ENCODE measurements at places on chromosomes 2 and 18.

- DNase-seq: peak; percentile 30
Observed at GRCh38 chr2:37201766-37202165, 5.5 kb downstream of the CEBPZOS start.

DNA sequence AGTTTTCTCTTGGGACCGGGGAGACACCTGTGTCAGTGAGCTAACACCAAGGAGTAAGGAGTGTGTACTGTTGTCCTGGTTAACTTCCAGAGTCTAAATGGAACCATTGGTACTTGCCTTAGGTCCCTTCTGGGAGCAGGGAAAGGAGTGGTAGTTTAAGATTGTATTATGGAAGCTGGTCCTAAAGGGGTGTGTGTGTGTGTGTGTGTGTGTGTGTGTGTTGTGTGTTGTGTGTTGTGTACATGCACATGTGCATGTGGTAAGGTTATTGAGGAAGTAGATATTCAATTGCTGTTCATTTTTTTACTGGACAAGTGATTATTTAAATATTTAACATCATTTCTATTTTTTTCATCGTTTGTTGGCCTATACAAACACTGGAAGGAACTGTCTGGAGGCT, 1.4 kb downstream of the APLF start:
- no peak for DNase-seq

GRCh38 chr18:23134780-23135549, at the start of gene CABLES1:
CABLES1 (plus strand) TSS chr18:23135485; CDS start chr18:23135763, 278 bp downstream.
- DNase-seq: peak; percentile 22

DNA sequence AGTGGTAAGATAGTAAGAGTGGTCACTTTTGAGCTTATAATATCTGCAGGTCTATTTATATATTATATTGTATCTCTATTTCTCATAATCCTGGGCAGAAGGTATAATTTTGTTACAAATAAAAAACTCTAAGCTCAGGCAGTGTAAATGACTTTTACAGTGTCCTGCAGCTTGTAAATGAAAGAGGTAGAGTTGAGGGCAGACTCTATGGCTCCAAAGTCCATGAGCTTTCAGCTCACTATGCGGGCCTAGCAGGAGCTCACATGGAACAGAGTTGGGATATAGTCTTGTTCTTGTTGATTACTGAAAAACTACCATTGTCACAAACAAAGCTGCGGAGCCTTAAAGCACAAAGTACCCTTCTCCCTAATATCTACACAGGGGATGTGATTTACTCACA, 361.4 kb downstream of the LNPK start:
- DNase-seq: no peak

DNA sequence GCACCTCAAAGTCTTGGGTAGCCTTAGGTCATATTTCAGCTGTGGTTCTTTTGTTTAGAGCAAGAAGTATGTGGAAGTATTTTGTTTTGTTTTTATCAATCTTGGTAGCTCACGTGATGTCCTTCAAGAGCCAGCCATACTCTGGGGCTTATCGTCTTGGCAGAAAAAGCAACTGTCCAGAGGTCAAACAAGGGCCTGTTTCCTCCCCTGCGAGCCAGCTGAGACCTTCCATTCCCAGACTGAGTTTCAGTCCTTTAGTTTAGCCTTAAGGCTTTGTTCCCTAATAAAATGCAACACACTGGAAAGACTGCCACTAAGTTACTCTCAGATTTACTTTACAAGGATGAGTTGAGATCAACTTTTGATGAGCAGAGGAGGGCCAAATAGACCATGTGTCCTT, 63.5 kb downstream of the TXNL1 start:
- DNase-seq: no peak

DNA sequence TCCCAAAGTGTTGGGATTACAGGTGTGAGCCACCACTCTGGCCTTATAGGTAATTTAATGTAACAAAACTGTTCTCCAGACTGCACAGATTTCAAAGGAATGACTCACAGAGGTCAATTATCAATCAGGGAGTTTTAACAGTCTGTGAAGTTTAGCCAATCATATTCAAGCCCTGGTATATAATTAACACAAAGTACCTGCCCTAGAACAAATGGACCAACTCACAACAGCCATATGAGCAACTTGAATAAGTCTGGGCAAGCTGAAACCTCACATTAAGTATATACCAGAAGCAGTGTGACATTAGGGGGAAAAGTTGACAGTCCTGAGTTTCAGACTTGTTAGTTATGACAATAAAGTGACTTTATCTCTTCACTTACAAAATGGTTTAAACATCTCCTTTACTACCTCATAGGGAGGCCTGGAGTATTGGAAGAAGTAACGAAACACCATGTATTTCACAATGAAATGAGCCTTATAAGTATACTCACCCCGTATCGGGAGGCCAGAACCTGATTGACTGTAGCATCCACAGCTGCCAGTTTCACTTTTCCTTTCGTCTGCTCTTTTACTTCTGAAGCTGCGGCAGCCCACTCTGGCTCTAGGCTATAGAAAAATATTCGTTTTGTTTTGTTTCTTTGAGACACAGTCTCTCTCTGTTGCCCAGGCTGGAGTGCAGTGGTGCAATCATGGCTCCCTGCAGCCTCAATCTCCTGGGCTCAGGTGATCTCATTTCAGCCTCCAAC, 22.2 kb downstream of the PDIA6 start:
- DNase-seq: peak; percentile 63

DNA sequence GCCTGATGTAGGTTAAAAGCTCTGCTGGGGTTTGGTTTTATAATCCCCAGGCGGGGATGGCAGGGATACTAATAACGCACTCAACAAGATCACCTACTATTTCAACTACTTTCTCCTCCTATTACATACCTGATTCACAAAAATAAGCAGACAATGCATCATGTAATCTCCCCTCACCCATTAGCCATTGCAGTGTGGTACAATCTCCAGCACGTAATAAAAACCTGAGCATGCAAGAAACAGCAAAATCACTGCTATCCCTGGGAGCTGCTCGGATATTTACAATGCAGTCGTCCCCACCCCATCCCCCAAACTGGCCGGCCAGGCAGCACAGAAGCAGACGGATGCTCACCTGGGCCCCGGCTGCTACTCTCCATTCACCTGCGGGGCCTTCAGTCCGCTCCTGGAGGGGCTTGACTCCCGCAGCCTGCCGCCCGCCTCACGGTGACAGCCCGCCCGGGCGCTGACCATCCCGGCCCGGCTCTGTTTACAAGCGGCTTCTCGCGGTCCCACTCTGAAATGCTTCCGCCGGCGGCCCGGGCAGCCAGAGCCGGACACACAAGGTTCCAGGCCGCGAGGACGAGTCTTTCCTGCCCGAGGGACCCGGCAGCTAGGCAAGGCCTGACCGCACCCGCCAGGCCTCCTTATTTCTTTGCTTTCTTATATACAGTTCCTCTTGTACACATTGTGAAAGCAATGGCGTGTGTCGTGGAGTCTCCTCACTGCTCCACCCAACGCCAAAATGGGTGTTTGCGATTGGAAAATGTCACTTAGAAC, at the start of gene PLEKHM3:
TSS of gene PLEKHM3 (minus strand) at position 491 of the 777 bp plus-strand sequence. CDS start 23,888 bp downstream, outside the sequence.
- DNase-seq: peak; percentile 75

DNA sequence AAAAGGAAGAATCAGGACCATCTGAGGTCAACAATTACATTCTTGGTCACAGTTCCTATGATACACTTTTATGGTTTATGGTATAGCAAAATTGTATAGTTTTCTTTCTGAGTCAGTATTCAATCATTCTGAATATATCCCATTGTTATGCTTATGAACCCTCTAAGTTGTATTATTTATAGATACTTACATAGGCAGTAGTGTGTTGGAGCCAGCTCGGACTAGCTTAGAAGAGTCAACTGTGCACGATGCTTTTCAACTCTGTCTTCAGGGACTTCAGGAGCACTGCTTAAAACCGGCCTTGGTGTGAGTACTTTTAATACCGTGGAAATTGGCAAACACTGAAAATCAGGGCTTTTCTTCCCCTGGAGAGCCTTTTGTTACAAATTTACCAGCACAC, 215.7 kb downstream of the IKZF2 start:
- no peak for DNase-seq

DNA sequence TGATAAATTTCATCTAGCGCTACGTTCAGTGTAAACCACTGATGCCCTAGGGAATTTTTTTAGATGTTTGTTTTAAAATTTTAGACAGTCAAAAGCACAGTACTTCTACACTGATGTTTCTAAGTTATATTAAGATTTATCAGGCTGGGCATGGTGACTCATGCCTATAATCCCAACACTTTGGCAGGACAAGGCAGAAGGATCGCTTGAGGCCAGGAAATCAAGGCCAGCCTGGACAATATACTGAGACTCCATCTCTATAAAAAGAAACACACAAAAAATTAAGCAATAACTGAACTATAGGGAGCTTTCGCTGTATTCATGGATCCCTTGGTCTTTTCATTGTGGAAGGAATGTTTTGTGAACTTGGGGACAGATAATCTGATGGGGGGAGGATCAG, 50.6 kb upstream of the MAPRE2 start:
- no peak for DNase-seq

DNA sequence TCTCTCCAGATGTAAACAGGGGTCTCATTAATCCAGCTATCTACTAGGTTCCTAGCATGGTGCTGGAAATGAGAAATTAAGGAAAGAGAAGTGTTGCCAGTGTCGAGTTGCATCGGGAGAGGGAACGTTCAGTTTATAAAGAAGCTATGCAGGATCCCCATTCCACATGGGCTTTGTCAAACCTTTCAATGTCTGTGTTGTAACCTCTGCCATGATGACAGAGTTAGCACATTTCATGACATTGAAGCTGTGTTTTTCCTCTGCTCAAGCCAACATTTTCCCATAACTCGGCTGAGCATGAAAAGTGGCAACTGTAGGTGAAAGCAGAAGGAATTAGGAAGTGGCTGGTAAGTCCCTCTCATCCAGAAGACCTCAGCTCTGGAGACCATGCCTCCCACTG, 133.4 kb downstream of the WDSUB1 start:
- DNase-seq: no peak

DNA sequence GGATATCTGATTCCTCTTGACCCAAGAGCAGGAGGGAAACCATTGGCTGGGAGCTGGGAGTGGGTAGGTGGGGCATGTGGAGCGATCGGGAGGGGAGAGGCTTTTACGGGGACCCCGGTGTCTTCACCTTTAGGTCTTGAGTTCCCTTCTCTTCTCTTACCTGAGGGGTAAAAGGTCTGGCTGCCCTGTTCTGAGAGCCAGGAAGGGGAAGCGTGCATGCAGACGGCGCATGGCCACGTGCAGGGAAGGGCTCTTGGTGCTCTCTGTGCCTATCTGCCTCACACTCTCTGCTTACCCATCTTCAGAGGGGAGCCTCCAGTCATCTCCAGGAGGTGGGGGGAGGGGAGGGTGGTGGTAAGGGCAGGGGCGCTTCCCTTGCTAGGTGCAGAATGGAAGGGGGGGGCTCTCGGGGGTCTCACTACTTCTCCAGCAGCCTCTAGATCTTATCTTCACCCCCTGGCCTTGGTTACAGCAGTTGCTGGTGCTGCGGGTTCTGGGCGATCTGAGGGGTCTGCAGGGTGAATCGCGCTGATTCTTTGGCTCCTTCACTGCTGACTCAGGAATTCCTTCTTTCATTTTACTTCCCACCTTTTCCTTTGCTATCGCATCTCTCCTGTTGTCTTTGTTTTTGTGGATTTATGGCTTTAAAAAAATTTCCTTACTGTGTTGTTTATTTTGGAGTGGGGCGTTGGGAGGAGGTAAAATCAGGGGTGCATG, 225.8 kb upstream of the HS6ST1 start:
- DNase-seq: no peak

DNA sequence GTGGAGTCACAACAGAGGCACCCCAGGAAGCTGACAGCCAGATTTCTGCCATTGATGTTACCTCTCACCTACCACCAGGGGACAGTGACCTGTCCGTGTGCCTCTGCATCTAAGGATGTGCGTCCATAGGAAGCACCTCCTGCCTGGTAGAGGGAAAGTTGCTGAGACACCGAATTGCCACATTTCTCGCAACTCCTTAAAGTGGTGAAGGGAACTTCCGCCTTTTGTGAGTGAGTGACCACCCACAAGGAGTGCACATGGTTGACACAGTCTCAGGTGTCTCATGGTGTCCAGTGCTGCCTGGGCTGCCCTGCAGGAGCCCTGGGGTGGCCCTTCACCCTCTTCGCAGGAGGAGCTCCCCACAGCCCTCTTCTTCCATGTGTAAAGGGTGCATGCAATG, 201.8 kb downstream of the GBX2 start:
- no peak for DNase-seq

GRCh38 chr2:47310801-47311560, 92.0 kb upstream of the MSH2 start:
- no peak for DNase-seq

DNA sequence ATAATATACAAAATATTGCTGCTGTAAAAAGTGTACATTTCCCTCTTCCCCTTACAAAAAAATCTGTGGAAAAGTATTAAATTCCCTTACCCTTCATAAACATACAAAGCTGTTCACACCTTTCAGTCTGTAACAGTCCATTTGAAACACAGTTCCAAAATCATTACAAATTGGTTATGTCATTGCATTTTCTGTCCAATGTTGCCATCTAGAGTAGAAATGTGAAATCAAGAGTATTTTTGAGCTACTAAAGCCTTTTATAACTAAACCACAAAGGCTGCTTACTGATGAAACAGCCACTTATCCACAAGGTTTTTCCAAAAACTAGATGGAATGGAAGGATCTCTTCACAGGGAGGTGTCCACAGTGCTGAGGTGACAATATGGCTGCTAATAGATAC, 72.5 kb downstream of the SS18 start:
- DNase-seq: no peak

- DNase-seq: peak; percentile 21
Observed at GRCh38 chr2:69026026-69026425, 13.0 kb downstream of the ANTXR1 start.

- DNase-seq: no peak
Observed at GRCh38 chr2:79716266-79716665, 203.4 kb downstream of the CTNNA2 start.

Data from CD4-positive, alpha-beta T cell treated with Interferon alpha-2 for 1 hour (primary cell).